ENCODE measurements at places on chromosomes 16 and 17.

GRCh38 chr17:50058296-50058953 lies 2.5 kb downstream of the ITGA3 start:
- peaks cover 27% of the 10 kb centered on the region for H3K27me3 ChIP-seq
- peaks cover 21% of the 10 kb centered on the region for H3K4me1 ChIP-seq
- no peak overlapping the region for H3K4me3 ChIP-seq
- DNase-seq: no peak
- H3K27ac ChIP-seq: no peak overlapping the region

DNA sequence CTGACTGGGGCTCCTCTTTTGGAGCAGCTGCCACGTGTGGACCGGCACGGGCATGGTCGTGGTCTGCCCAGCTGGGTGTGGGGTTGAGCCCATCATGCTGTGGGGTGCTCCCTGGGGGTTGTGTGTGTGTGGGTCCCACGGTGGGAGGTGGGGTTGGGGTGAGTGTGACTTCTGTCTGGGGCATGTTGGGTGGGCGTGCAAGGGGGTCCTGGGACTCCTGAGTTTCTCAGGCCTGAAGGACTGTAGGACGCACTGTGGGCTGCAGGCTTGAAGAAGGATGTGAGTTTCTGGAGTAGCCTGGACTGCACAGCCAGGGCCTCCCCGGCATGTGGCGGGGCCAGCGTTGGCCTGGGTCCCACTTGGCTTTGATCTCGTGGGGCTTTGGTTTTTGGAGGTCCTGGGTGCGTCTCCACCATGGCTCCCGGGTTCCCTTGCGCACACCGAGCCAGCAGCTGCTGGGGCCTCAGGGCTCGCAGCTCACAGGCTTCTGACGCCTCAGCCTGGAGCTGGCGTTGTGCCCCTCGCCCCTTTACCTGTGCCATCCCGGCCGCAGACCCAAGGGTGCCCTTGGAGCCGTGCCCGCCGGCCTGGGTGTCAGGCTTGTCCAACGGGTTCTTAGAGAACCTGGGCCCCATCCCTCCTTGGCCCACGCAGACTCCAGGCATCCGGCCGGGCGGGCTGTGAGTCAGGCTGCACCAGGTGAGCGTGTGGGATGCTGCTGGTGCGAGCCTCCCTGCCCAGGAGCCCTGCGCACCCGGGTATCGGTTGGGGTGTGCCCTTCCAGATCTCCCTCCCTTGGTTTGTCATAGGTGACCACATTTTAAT lies 34.4 kb upstream of the ZNF750 start:
- H3K4me3 ChIP-seq: no peak overlapping the region
- peaks cover 34% of the 10 kb centered on the region for H3K4me1 ChIP-seq
- no peak overlapping the region for H3K27ac ChIP-seq
- H3K36me3 ChIP-seq: peaks cover 32% of the 10 kb centered on the region

GRCh38 chr16:27642756-27643155 lies 92.8 kb downstream of the KATNIP start:
- H3K36me3 ChIP-seq: peaks cover 1% of the 10 kb centered on the region
- H3K27ac ChIP-seq: no peak overlapping the region
- H3K4me3 ChIP-seq: no peak overlapping the region
- peak; percentile 25 for DNase-seq

DNA sequence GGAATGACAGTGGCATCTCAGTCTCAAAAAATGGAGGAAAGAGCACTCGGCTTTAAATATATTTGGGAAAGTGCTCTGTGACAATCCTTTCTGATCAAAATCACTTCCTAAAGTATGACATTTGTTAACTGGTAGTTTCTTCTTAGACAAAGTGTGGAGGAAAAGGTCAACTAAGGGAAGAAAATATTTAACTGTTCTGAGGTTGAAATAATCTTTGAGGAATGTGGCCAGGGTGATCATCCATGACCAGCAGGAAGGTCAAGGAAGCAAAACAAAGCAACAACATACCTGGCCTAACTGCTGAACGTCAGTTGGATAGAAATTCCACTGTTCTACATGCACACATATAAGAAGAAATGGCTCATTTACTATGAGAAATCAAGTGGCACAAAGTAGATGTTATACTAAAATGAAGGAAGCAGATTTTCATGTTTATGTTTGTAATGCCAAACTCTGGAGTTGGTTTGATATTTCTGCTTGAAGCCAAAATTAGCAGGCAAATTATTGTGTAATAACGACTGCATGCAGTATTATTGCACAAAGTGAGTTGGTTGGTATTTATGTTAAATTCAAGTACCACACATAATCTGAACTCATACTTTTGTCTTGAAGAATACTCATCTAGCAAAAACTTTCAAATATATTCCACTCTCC lies 87.3 kb upstream of the CORO6 start:
- peaks cover 34% of the 10 kb centered on the region for H3K36me3 ChIP-seq
- H3K4me3 ChIP-seq: no peak overlapping the region
- H3K27me3 ChIP-seq: no peaks in the 10 kb centered on the region
- DNase-seq: no peak
- H3K27ac ChIP-seq: no peak overlapping the region

DNA sequence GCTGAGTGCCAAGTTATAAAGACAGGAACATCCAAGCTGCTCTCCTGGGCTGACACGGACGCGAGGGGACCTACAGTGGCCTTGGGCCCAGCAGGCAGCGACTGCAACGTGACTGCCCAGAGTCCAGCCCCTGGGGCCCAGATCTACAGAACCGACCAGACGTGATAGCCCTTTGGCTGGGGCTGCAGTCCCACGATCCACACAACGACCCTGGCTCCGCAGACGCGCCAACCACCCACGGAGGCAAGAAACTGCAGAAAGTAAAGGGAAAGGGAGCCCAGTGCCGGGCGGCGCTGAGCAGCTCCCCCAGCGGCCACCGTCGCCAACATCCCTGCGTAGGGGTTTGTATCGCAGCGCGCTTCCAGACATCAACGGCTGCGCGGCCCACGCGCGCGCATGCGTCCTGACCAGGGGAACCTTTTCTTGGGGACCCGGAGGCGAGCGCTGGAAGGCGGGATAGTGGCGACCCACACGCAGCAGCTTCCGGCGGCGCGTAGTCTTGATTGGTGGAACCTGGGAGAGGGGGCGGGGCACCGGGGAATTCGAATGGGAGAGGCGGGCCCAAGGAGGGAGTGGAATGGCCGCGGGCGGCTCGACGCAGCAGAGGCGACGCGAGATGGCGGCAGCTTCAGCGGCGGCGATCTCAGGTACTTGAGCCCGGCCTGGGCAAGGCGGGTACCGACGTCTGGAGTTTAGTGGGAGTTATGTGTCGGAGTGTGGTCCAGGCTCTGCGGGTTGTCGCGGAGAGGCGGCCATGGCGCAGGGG lies at the start of gene KIF22:
Gene KIF22, plus strand, starts transcription at position 569 of the 766 bp plus-strand sequence. Its CDS starts 9 bp downstream, at position 578.
- peak within 1 kb of the TSS; percentile 96 for H3K27ac ChIP-seq
- peak; percentile 100 for DNase-seq
- H3K4me1 ChIP-seq: peaks cover 55% of the 10 kb centered on the region
- H3K4me3 ChIP-seq: peak within 1 kb of the TSS; percentile 96
- peaks cover 39% of the 10 kb centered on the region for H3K36me3 ChIP-seq
- no peaks in the 10 kb centered on the region for H3K27me3 ChIP-seq

DNA sequence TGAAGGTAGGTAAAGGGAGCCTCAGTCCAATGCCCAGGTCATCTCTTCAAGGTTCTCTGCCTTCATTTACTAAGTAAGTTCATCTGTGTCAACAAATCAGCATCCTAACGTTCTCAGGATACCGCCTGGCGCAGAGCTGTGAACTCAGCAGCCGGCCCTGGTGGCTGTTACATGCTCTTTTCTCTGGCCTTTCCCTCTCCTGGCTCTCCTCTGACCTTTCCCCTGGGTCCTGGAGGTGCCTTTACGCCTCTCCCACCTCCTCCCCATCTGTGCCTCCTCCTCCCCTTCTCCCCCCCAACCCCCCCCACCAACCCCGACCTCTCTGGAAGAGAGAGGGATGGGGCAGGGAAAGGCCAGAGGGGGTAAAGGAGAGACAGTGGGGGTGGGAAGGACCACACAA lies 19.5 kb downstream of the COTL1 start:
- peaks cover 69% of the 10 kb centered on the region for H3K36me3 ChIP-seq
- H3K4me1 ChIP-seq: peaks cover 96% of the 10 kb centered on the region
- H3K27ac ChIP-seq: peak overlapping the region; percentile 89
- peak overlapping the region; percentile 57 for H3K4me3 ChIP-seq
- DNase-seq: no peak
- no peaks in the 10 kb centered on the region for H3K27me3 ChIP-seq

DNA sequence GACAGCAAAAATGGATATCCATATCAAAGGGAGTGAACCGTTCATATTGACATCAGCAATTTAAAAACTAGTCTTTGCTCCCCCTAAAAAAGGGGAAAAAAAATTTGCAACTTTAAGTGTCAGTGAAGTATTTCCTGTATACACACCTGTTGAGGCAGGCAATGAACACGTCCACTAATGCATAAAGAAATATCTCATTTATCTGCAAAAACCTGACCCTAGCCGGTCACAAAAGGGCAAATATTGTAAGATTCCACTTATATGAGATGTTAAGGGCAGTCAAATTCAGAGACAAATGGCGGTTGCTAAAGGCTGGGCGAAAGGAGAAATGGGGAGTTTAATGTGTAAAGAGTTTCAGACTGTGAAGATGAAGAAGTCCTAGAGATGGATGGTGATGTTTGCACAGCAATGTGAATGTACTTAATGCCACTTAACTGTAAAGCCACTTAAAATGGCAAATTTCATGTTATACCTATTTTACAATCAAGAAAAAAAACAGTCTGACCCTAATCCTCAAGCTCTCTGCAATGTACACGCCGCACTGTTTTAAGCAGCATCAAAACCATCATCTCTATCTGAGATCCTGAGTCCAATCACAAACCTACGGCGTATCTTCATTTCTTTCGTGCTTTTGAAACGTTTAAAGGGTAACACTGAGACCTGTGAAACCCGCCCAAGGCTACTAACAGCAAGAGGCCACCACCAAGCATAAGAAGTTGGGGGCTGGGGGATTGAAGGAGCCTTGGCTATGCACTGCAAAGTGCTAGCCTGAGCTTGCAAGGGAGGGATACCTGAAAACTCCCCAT lies 1.1 kb downstream of the PARN start:
- H3K4me3 ChIP-seq: peak overlapping the region; percentile 95
- peak overlapping the region; percentile 96 for H3K27ac ChIP-seq
- DNase-seq: no peak
- H3K27me3 ChIP-seq: no peaks in the 10 kb centered on the region
- peaks cover 49% of the 10 kb centered on the region for H3K4me1 ChIP-seq

DNA sequence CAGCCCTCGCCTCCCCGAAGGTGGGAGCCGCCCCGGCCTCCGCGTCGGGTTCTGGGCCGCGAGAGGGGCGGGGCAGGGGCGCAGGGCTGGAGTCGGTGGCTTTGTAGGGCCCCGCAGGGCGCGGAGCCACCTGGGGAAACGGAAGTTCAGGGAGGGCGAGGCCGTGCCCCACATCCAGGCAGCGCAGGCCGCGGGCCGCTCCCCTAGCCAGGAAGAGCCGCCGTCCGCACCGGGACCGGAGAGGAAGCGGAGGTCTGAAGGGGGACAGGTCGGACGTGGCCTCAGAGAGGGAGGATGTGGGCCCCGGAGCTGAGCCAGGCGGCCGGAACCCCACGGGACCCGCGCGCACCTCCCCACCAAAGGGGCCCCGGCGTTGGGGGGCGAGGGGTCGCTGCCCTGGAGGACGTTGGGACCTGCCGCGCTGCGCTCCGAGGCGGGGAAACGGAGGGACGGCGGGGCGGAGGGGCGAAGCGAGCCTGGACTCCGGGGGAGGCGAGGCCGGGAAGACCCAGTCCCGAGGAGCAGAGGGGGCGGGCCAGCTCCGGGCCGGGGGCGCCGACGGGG lies 482 bp upstream of the SLC16A3 start:
- peak overlapping the region; percentile 91 for H3K27ac ChIP-seq
- DNase-seq: peak; percentile 84
- H3K4me1 ChIP-seq: peaks cover 12% of the 10 kb centered on the region
- H3K27me3 ChIP-seq: peaks cover 5% of the 10 kb centered on the region
- peaks cover 6% of the 10 kb centered on the region for H3K36me3 ChIP-seq

DNA sequence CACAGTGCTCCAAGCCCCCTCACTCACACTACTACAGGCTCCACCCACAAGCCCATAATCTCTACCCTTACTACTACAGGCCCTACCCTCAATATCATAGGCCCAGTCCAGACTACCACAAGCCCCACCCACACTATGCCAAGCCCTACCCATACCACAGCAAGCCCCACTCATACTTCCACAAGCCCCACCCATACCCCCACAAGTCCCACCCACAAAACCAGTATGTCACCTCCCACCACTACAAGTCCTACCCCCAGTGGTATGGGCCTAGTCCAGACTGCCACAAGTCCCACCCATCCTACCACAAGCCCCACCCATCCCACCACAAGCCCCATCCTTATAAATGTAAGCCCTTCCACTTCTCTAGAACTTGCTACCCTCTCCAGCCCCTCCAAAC lies 13.8 kb downstream of the RIPOR1 start:
- H3K27ac ChIP-seq: no peak overlapping the region
- H3K36me3 ChIP-seq: peaks cover 35% of the 10 kb centered on the region
- H3K4me3 ChIP-seq: no peak overlapping the region
- peaks cover 57% of the 10 kb centered on the region for H3K4me1 ChIP-seq
- DNase-seq: peak; percentile 91

GRCh38 chr16:4070936-4071335 lies 45.3 kb downstream of the ADCY9 start:
- no peak overlapping the region for H3K27ac ChIP-seq
- H3K27me3 ChIP-seq: peaks cover 4% of the 10 kb centered on the region
- peaks cover 9% of the 10 kb centered on the region for H3K4me1 ChIP-seq
- no peak for DNase-seq
- no peaks in the 10 kb centered on the region for H3K36me3 ChIP-seq

DNA sequence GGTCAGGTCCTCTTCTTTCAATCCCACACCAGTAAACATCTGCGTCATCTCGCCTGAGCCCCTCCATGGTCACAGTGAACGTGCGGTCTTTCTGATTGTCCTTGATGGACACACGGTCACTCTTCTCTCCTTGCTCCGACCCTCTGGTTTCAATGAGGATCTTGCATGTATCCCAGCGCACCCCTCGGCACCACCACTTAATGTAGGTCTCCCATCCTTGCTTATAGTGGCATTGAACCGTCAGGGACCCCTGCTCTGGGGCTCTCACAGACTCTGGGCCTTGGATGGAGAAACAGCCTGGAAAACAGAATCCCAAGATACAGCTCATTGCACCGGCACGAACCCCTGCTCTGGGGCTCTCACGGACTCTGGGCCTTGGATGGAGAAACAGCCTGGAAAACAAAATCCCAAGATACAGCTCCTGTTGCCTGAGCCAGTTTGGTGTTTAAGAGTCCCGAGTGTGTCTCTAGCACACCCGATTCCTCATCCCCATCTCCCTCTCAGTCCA lies 5.4 kb downstream of the CD300LB start:
- no peak for DNase-seq
- H3K27me3 ChIP-seq: peaks cover 79% of the 10 kb centered on the region
- peaks cover 8% of the 10 kb centered on the region for H3K4me1 ChIP-seq
- H3K36me3 ChIP-seq: no peaks in the 10 kb centered on the region

DNA sequence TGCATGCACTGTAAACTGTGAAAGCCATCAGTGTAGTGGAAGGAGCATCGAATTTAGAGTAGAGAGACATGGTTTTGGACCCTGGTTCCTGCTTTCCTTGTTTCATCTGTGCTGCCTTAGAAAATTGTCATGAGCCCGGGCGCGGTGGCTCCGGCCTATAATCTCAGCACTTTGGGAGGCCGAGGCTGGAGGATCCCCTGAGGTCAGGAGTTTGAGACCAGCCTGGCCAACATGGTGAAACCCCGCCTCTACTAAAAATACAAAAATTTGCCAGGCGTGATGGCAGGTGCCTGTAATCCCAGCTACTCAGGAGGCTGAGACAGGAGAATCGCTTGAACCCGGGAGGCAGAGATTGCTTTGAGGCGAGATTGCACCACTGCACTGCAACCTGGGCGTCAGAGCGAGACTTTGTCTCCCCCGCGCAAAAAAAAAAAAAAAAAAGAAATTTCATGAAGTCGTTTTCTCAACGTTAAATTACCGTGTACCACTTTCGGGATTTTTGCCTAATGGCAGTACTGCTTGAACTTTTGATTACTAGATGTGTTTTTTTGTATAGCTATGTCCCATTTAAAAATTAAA lies 912 bp downstream of the COQ7 start:
- H3K4me3 ChIP-seq: peak overlapping the region; percentile 89
- DNase-seq: no peak
- H3K36me3 ChIP-seq: peaks cover 2% of the 10 kb centered on the region
- peaks cover 22% of the 10 kb centered on the region for H3K4me1 ChIP-seq
- peak overlapping the region; percentile 99 for H3K27ac ChIP-seq

Data from activated naive CD4-positive, alpha-beta T cell treated with anti-CD3 and anti-CD28 coated beads, Interleukin-2, amount 10 ng/mL, durations not matched to agents 7 days and 5 days (primary cell).